H54 (cell line): ENCODE measurements at places on chromosomes 16 and 17.

DNA sequence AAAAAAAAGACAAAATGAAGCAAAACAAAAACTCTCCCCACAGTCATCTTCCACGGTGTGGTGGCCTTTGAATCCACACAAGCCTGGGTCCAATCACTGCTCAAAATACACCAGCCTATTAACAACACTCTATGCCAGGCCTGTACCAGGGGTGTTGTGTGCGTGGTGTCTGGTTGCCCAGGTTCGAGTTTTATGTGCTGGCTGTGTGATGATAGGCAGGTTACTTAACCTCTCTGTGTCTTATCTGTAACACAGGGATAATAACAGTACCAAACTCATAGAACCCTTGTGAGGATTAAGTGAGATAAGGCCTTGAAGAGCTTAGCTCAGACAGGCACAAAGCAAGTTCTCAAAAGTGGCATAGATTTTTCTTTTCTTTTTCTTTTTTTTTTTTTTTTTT is 235.2 kb downstream of the PARN start:
- no peak for DNase-seq

GRCh38 chr16:28981517-28981916 is 3.3 kb upstream of the LAT start:
- DNase-seq, result no peak

DNA sequence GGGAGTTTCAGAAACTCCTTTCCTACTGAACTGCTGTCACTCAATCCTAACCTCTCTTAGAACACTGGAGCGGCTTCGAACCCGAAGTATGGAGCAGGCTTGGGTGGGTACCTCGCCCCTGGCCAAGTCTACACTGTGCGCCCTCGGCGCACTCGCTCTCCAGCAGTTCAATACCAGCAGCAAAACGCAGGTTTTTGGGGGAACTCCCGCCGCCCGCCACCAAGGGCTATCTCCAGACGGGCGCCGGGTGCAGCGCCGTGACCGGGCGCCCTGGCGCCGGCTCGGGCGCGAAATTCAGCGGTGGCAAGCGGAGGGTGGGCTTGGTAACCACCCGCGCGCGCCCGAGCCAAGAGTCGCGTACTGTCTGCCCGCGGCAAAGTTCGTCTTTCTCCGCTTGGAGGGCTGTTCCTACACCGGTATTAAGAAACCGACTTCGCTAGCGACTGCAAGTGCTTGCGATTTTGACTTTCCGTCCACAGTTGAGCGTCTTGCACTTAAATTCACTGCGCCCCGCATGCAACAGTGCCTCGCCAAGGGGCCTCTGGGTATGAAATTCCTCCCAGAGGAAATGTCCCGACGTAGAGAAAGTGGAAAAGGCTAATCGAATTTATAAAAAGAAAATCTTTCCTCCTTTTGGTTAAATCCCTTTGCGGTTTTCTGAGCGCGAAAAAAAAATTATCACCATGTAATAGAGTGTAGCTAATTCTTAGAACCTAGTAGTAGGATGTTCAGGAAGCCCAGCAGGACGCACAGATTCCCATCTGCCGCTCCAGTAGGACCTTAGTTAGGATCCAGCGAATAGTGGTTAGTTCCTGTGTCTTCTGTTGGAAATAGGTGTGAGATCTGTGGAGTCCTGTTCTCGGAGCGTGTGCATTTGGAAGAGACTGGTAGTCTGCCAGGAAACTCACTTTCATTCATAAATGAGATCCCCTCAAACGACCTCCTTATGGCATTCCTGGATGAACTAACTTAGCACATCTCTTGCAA is 5.0 kb upstream of the SALL1 start:
- no peak for DNase-seq

DNA sequence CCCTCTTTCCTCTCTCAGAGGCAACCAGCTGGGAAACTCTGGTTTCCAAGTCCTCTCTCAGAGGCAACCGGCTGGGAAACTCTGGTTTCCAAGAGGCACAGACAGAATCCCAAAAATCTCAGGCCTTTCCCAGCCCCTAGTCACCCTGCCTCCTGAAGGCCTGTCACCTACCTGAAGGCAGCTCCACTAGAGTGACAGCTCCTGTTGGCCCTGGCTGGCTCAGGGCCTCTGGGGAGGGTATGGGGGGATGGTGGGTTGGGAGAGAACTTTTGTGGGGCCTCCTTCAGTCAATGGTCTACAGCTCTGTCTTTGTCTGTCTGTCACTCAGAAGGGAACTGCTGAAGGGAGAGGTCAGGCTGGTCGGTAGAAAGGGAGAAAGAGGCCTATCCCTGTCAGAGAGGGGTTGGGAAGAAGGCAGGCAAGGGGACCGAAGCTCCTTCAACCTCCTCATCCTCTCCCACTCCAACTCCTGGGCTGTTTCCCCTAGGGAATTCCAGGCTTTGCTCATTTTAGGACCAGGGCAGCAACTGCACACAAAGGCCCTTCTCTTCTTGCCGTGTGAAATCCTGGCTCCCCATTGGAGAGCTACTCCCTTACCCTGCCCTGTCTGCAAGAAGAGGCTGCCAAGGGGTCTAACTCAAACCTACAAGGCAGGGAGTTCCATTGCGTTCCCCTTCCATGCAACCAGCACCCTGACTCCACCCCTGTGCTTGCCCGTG is 23.6 kb downstream of the COPZ2 start:
- DNase-seq, result no peak

DNA sequence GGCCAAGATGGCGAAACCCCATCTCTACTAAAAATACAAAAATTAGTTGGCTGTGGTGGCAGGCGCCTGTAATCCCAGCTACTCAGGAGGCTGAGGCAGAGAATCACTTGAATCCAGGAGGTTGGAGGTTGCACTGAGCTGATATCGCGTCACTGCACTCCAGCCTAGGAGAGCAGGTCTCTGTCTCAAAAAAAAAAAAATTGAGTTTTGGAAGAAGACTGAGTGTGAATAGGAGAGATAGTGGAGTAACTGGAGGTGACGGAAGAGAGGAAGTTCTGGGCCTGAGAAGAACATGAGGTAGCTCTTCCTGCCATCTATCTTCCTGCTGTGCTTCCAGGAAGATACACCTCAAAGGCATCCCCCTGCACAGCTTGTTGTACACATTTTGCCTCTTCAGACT is 11.4 kb downstream of the HOXB1 start:
- no peak for DNase-seq

DNA sequence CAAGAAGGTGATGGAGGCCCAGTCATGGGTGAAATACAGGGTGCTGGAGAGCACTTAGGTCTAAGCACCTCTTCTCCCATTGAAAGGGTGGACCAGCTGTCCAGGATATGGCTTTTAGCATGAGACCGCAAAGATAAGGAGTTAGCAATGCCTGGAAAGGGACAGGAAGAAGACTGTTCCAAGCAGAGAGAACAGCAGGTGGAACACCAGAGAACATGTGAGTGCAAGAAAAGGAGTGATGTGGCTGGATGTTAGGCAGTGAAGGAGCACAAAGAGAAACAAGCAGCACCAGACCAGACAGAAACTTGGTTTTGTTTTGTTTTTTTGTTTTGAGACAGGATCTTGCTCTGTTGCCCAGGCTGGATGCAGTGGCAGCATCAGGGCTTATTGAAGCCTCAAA is 45.4 kb upstream of the CCL1 start:
- DNase-seq, result no peak
